Head of caudate nucleus (tissue), 42 donors: ENCODE measurements at places on chromosomes 3 and 15.

GRCh38 chr3:114518206-114518808, 224.5 kb downstream of the TIGIT start:
- no peak for DNase-seq

- DNase-seq: no peak
These were observed 510.2 kb upstream of the MDFIC2 start for GRCh38 chr3:70822669-70823068.

DNA sequence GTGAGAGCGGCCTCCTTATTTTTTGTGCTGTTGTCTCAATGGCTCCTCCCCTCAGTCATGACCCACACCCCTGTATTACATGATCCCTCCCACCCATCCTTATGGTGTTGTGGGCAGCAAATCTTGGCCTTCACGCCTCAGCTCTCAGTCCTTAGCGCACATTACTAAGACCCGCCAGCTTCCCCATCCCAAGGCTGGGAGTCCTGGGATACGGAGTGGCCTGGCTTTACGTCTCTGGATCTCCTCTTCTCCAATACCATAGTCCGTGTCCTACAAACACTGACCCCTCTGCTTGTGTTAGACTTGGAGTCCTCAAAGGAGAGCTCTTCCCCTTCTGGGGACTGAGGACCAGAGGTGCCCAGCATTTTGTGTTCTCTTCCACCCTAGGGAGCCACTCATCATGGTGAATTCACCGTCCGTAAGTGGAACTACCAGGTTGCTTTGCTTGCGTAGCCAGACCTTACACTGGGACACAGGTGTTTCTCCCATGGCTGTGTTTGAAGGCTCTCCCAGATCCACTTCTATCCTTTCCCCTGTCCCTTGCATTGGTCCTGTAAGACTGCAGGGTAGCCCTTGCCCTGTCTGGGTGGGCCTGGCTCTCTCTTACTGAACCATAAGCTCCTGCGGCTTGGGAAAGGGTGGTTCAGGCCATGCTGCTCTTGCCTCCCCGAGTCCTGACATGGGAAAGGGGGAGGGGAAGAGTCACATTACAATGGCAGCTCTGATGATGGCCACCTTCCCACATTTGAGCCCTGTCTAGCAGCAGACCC, 13.6 kb downstream of the GRM2 start:
- no peak for DNase-seq

DNA sequence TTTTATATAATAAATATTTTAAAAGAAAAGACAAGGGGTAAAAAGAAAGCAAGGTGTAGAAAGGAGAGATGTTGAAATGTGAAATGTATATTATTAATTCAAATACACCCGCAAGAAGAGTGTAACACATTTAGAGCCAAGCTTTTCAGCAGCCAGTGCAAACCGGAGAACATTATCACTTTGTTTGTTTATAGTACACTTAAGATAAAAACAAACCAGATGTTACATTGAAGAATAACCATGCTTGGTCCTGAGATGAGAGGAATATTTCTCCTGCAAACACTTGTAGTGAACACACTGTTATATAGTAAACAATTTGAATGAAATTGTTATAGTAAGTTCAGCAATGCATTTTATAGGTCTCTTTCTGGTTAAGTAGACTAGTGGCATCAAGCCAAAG, 1441.5 kb downstream of the OTOL1 start:
- no peak for DNase-seq

GRCh38 chr3:61864886-61865285, 303.5 kb downstream of the PTPRG start:
- DNase-seq: no peak

GRCh38 chr15:85312929-85313331, 67.5 kb upstream of the AKAP13 start:
- no peak for DNase-seq

GRCh38 chr15:63037976-63038720, 4.4 kb upstream of the TPM1 start:
- DNase-seq: no peak

DNA sequence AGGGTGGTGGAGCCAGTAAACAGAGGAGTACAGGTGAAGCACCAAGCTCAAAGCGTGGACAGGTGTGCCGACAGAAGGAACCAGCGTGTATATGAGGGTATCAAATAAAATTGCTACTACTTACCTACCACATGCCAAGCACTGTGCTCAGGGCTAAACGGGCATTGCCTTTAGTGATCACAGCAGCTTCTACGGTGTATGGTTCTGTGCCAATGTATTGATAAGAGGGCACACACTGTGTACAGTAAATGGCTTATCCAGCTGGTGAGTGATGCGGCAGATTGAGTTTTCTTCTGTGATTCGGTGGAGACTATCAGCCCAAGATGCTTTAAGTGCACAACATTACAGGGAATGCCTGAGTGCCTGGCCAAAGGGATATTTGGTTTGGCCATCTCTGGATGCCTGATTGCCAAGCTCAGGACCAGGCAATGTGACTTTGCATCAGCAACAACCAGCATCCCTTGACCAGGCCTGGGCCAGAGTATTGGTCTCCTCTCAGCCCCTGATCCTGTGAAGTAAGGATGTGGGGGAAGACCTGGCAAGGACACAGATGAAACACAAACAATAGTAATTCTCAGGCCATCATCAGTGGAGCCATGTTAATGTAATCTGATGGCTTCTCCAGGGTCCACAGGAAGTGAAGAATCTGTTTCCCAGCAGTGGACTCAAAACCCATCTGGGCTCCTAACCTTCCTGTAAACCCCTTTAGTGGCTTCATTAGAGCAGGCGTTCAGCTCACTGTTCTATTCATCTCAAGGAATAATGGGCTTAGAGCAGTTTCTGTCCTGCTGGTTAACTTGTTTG, 14.1 kb downstream of the STARD5 start:
- DNase-seq: no peak

DNA sequence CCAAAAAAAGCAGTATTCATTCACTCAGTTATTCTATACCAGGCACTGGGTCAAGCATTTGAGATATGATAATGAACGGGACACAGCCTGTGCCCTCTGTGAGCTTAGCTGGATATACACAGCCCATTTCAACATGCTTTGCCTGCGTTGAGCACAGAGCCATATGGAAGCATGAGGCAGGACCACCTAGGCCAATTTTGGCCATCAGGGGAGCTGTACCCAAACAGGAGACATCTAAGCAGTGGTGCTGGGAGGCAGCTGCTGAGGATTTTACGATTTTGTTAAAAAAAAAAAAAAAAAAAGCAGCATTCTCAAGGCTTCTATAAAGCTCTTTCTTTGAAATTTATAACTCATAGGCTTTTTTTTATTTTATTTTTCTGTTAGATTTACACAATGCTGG, 87.2 kb upstream of the SLC2A2 start:
- no peak for DNase-seq

- no peak for DNase-seq
These were observed 222.8 kb upstream of the TLE3 start for GRCh38 chr15:70320482-70320881.

- no peak for DNase-seq
These were observed 177.0 kb upstream of the TBL1XR1 start for GRCh38 chr3:177374323-177374722.

DNA sequence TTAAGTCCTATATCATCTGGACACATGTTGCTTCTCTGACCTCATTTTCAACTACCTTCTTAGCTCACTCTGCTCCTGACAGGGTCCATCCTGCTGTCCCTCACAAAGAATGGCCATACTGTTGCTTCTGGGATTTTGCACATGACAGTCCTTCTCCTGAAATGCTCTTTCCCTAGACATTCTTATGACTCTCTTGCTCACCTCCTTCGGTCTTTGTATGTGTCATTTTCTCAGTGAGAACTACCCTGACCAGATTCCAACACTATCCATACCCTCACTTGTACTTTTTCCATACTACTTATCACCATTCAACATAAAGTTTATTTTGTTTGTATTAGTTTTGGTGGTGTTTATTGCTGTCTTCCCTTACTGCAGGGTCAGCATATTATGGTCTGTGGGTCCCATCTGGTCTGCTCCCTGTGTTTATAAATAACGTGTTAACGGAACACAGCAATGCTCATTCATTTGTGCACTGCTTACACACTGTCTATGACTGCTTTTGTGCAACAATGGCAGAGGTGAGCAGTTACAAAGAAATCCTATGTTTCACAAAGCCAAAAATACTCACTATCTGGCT, 159.5 kb downstream of the SPATA16 start:
- DNase-seq: no peak

DNA sequence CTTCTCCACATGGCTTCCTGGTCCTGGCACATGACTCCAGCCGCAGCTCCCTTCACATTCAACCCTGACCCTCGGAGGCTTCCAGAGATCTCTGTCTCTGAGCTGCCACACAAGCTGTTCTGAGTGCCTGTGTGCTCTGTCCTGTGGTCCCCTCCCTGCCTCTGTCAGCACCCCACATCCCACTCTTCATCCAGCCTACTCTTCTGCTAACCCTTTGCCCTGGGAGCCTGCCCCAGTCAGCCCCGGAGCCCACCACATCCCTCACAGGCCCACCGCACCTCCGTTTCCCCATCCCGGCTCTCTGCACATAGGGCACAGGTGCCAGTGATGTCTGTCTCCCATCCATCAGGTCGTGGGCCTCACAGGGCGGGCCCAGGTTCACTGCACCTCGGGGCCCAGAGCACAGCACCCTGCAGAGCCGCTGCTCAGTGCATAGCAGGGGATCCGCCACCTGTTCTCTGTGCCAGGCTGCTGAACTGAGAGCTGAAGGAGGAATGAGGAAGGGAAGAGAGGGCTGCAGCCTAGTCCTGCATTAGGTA, 133.6 kb downstream of the UACA start:
- no peak for DNase-seq

- DNase-seq: peak; percentile 28
These were observed 24.5 kb downstream of the MB21D2 start for GRCh38 chr3:192892981-192893700.

GRCh38 chr3:132606085-132606484, 9.0 kb downstream of the ACKR4 start:
- DNase-seq: no peak

GRCh38 chr3:109943181-109943580, 605.8 kb upstream of the DPPA4 start:
- DNase-seq: no peak

- no peak for DNase-seq
These were observed 1.6 kb upstream of the MCTP2 start for GRCh38 chr15:94229591-94230369.
